ENCODE measurements at places on chromosomes 11 and 22.

DNA sequence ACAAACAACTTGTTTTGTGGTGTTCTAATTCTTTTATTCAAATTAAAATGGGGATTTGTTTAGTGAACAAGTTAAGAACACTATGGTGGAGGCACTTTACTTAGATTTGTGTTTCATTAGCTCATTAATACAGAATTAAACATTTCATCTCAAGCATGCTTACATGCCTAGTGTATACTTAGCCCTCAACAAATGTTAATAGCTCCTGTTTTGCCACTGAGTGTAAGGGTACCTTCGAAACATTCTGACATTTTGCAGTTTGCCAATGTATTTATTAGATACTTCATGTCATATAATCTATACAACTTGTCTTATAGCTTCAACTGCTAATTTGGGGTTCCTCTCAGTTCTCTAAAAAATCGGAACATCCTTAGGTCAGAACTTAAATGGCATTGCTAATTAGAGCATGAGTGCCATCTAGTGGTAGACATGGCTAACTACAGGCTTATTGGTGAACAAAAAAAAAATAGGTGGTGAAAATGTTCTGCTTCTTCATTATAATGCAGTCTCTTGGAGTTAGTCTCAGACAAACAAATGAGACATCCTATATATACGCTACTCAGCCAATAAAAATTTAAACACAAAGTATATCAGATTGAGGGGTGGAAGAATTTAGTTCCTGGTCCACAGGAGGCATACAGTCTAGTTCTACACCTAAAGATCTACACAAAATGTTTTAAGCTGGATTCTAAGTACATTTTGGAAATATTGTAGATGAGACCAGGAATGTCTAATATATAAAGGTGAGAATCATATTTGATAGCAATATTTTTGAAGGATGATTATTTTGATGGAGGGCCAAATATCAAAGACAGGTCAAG, 4.9 kb upstream of the CNTN5 start:
- DNase-seq = no peak

- no peak for DNase-seq
These were observed 108.9 kb upstream of the DDI1 start for GRCh38 chr11:103927535-103927934.

- peak; percentile 48 for DNase-seq
These were observed 4.5 kb upstream of the TIMP3 start for GRCh38 chr22:32796865-32797573.

DNA sequence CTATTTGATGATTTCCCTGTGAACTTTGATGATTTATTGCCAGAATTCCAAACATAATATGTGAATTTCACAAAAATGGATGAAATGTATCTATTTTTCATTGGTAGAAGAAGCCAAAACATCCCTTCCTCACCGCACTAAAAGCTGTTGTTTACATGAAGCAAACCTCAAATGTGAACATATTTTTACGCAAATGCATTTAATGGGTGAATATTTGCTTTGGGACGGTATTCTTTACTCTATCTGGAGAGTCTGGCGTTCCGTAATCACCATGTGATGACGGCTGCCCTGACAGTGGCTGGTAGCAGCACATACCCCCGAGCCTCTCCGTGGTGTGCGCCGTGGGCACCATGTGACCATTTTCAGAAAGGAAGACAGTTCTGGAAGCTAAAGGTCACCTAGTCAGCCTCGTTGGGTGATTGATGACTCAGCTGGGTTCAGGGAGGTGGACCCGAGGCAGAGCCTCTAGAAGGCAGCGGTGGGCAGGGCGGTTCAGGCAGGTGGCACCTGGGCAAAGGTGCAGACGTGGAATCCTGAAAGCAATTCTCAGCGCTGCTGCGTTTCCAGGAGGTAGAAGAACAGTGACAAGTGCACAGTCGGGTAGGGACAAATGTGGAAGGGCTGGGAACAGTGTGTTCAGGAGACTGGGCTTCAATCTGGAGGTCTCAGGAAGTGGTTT, 45.3 kb downstream of the PPARA start:
- DNase-seq = no peak

GRCh38 chr11:35042224-35042623, 96.7 kb upstream of the CD44 start:
- no peak for DNase-seq
